ENCODE measurements at places on chromosomes 11 and 22.

GRCh38 chr22:38133331-38133730, 22.8 kb upstream of the BAIAP2L2 start:
- no peak for DNase-seq

DNA sequence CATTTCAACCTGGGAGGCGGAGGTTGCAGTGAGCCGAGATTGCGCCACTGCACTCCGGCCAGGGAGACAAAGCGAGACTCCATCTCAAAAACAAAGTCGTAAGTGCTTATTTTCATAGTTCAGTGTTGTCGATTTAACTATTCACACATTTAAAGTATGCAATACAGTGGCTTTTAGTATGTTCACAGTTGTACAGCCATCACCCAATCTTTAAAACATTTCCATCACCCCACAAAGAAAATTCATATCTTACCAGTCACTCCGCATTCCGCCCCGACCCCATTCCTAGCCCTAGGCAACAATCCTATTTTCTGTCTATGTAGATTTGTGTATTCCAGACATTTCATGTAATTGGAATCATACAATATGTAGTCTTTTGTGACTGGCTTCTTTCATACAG, 11.9 kb downstream of the IPO7 start:
- no peak for DNase-seq

- no peak for DNase-seq
These were observed 3.8 kb downstream of the CSNK2A3 start for GRCh38 chr11:11349106-11349825.

DNA sequence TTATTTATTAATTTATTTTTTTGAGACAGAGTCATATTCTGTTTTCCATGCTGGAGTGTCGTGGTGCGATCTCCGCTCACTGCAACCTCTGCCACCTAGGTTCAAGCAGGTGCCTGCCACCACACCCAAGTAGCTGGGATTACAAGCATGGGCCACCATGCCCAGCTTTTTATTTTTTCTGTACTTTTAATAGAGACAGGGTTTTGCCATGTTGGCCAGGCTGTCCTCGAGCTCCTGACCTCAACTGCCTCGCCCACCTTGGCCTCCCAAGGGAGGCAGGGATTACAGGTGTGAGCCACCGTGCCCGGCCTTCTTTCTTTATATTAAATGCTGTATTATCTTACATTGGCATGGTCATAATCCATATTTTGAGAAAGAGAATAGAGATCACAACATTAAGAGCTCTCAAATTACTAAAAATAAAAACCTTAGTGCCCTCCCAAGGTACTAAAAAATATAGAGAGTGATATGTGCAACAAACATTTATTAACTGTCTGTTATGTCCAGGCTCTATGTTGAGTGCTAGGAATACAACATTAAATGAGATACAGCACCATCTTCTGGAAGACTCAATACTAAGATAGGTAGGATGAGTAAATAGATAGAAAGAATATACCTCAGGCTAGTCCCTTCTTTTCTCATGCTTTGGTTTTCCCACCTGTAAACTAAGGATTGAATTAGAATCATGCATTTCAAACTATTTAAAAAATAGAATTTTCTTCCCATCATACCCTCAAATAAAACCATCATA, 84.1 kb downstream of the BBOX1 start:
- DNase-seq = no peak

- no peak for DNase-seq
These were observed 132.3 kb downstream of the OPCML start for GRCh38 chr11:133399855-133400625.

DNA sequence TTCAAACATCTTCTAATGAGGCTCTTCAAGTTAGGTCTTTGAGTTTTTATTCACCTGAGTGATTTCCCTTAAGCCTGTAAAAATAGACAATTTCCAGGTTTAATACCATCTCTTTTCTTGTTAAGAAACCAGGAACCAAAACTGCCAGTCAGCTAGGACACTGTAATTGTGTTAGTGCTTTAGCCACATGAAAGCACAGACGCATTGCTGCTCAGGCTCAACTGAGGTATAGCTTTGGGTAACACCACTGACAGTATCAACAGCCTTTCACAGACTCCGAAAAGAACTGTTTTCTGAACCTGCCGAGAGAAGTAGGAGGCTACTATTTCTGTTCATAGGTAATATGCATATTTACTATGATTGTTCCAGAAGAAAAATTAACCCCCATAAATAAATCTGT, 768.7 kb downstream of the ETS1 start:
- no peak for DNase-seq

- peak; percentile 26 for DNase-seq
These were observed 2.1 kb upstream of the LMO1 start for GRCh38 chr11:8265681-8266241.

- DNase-seq = no peak
These were observed 81.2 kb downstream of the OR5AK2 start for GRCh38 chr11:57069942-57070341.

DNA sequence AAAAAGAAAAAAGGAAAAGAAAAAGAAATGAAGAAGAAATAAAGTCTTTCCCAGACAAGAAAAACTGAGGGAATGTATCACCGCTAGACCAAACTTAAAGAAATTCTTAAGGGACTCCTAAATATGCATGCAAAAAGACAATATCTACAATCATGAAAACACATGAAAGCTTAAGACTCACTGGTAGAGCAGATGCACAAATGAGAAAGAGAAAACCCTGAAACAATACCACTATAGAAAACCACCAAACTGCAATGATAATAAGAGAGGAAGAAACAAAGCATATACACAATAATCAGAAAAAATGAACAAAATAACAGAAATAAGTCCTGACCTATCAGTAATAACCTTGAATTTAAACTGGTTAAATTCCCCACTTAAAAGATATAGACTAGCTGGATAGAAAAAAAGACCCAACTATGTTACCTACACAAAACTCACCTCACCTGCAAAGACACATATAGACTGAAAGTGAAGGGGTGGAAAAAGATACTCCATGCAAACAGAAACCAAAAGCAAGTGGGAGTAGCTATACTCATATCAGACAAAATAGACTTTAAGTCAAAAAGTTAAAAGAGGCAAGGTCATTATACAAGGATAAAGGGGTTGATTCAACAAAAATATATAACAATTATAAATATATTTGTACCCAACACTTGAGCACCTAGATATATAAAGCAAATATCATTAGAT, 61.3 kb upstream of the NARS2 start:
- DNase-seq = no peak

GRCh38 chr11:2775626-2776350, 76.0 kb upstream of the KCNQ1OT1 start:
- DNase-seq = no peak

- peak; percentile 30 for DNase-seq
These were observed 38.8 kb downstream of the PTPRJ start for GRCh38 chr11:48019217-48019584.

GRCh38 chr11:131744847-131745246, 374.4 kb downstream of the NTM start:
- no peak for DNase-seq

DNA sequence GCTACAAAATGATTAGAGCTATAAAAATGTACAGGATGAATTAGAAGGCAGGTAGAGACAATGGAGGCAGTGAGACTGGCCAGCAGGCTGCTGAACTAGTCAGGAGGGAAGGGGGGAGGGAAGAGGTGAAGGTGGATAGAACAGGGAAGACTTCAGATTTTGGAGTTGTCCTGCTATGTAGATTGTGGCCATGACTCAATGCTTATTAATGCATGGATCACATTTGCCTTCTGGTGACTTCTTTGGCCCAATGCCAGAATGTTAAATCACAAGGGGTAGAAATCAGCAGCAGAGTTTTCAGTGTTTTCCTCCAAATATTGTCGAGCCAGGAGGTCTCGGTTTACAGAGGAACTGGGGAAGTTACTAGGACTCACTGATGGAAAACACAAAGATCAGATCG, 346.6 kb downstream of the AASDHPPT start:
- no peak for DNase-seq

GRCh38 chr11:40204228-40204627, 1255.2 kb downstream of the LRRC4C start:
- DNase-seq = no peak

DNA sequence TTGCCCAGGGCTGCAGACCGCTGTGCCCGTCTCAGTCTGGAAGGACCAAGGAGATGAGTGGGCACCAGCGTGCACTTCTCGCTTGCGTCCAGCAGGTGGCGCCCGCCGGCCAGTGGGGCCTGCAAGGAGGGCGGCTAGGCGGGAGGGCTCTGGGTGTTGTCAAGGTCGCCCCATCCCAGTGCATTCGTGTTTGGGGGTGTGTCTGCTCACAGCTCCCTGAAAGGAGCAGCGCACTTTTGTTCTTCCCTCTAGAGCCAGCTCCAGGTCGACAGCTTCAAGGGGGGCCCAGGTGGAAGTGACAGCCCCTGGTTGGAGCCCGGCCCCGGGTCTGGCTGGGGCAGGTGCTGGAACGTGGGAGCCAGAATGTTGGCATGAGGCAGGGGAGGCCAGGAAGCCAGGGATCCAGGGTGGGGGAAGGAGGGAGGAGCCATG, 23.4 kb upstream of the MPPED1 start:
- DNase-seq = peak; percentile 82

DNA sequence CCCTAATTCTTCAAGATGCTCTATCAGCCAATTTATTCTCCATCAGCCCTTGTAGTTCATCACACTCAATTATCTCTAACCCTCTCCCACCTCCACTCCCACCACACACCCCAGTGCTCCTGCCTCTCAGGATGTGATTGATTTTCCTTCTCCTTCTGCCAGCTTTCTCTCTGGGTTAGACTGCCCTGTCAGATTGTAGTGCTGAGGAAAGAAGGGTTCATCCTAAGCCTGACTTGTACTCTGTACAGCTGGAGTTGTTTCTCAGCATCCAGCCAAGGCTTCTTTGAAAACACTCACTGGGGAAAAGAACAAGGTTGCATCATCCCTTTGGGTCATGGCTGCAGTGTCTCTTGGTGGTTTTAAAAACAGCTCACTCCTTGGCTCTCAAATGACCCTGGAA, 61.2 kb downstream of the CECR2 start:
- no peak for DNase-seq

DNA sequence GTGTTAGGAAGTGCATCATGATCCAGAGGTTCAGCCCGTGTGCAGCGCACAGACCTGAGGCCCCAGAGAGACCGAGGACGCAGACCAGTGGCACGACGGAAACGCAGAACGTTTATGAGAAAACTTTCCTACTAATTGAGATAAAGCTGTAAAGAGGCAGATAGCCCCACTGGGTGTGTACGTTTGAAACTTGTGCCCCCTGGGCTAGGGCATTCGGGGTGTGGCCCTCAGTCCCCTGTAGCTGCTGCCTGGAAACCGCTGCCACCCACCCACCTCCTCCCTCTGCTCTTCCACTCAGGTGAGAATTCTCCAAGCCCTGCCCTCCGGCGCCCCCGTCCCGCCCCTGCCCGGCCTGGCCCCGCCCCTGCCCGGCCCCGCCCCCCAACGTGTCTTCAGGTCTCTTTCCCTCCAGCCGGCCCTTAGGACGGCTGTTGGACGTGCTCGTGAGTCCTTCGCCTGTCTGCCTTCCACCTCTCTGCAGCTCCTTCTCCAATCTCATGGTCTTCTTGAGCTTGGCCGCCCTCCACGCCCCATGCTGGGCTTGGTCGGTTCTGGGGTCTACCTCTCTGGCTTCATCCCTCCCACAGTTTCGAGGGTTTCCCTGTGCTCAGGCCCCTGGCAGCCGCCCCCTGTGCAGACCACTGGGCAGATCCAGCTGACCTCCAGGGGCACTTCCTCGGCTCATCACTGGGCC, 12.1 kb downstream of the MAPK8IP2 start:
- DNase-seq = peak; percentile 30

GRCh38 chr22:20131597-20131858, at the start of gene ZDHHC8:
Gene ZDHHC8 (plus strand): TSS chr22:20131804. CDS start chr22:20131948, 144 bp downstream.
- peak; percentile 42 for DNase-seq

GRCh38 chr11:10476927-10477689, 22.0 kb downstream of the AMPD3 start:
- no peak for DNase-seq

DNA sequence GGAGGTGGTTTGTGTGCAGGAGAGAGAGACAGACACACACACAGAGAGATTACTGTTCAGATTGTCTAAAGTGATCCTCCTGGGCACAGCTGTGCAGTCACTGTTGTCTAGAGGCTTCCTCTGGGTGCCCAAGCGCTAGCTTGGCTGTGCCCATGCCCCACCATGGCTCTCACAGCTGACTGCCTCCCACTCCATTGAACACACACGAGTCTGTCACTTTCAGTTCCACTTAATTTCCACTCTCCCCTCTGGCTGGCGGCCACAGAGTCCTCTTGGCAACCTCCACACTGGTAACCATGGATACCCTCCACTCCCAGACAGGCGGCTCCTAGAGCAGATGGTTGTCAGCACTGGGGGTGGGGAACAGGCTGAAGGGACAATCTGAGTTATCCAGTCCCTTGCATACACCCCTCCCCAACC, 29.1 kb downstream of the MAP6 start:
- DNase-seq = peak; percentile 67

DNA sequence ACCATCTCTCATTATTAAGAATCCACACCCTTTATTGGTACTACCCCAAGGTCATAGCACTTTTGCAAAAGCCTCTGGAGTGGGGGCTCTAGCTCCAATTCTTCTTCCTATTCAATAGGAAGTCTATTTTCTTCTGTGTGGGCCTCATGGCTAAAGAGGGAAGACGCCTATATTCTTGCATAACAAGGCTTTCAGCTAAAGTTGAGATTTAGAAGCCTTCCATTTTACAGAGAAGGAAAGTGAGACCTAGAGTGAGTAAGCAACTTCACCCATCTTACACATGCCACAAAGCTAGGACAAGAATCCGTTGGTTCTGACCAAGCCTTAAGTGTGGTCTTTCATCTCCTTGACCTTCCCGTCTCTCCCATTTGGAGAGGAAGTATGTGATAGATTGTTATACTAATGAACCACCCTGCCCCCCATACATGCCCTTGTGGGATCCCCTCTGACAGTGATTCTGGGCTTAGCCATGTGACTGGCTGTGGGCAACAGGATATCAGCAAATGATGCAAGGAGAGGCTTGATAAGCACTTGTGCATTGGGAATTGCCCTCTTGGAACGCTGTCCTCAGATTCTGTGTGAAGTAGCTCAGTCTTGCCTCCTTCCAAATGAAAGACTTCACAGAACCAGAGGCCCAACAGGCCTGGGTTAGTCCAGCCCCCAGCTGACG, 12.3 kb downstream of the BACE1 start:
- DNase-seq = no peak

- DNase-seq = peak; percentile 20
These were observed 762 bp upstream of the CCDC134 start for GRCh38 chr22:41799486-41800347.

GRCh38 chr11:31107649-31108048, 261.9 kb downstream of the DCDC1 start:
- no peak for DNase-seq

Data from hematopoietic multipotent progenitor cell treated with erythropoietin and hydrocortisone succinate and interleukin-3 and kit ligand, for 6 days (in vitro differentiated cells).